ENCODE measurements at places on chromosomes 11 and 22. TPM values are rescaled to one million over a fixed set of nuclear protein-coding genes. Genes with fewer than 3 reads are reported as not detected.

DEUP1 gene
- total RNA-seq = not detected

INS gene
- not detected for total RNA-seq

MS4A3 gene
- total RNA-seq = not detected

AQP11 gene
- total RNA-seq = 1.2 TPM

NLRP6 gene
- total RNA-seq = not detected

ZBTB16 gene
- under 0.01 TPM for total RNA-seq

DGKZ gene
- 26.8 TPM for total RNA-seq

DUSP18 gene
- 5.6 TPM for total RNA-seq

BDNF gene
- total RNA-seq = 42.4 TPM

TEAD1 gene
- total RNA-seq = 65.7 TPM

OR51E2 gene
- 0.56 TPM for total RNA-seq

BEST1 gene
- 0.96 TPM for total RNA-seq

ZNF214 gene
- total RNA-seq = 3.1 TPM

HORMAD2 gene
- total RNA-seq = under 0.01 TPM

TRIM22 gene
- 68.2 TPM for total RNA-seq

CARD18 gene
- not detected for total RNA-seq

TLCD5 gene
- total RNA-seq = 11.6 TPM

GDPD4 gene
- not detected for total RNA-seq

Data from regular cardiac myocyte (primary cell).